HAP-1 (cell line): ENCODE measurements at places on chromosomes 6 and 20.

- DNase-seq, result no peak
These were observed 26.2 kb upstream of the TSHZ2 start for GRCh38 chr20:52945862-52946522.

GRCh38 chr20:50313827-50314677 lies 123.4 kb downstream of the CEBPB start:
- DNase-seq, result no peak

GRCh38 chr20:20480126-20480525 lies 112.2 kb downstream of the INSM1 start:
- no peak for DNase-seq

DNA sequence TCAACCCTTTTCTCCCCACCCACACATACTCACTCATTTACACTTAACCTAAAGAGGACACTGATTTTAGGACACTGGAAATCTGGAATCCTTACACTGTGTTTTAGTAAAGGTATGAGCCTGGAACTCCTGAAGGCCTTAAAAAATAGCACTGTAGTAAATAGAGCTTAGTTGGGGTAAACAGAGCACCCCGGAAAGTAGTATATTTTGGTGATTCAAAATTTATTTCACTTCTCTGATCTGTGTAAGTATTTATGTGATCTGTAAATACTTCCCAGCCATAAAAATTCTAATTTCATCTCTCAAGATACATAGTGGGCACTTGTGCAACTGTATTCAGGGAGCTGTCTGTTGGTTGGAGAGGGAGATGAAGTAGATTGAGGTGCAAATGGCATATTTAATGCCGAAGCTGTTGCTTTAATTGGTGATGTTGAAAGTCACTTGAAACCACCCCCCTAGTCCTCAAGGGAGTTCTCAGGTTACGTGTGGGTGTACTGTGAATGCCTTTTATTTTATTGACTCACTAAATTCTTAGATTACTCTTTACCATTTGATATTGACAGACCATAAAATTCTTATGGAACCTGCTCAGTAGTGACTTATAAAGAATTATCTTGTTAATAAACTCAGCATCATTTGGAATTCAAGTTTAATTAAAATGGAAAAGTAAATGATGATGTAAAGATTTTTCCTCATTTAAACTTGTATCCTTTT lies 154.9 kb downstream of the SOX4 start:
- DNase-seq, result peak; percentile 63

GRCh38 chr20:22559711-22560318 lies 24.6 kb downstream of the FOXA2 start:
- no peak for DNase-seq

DNA sequence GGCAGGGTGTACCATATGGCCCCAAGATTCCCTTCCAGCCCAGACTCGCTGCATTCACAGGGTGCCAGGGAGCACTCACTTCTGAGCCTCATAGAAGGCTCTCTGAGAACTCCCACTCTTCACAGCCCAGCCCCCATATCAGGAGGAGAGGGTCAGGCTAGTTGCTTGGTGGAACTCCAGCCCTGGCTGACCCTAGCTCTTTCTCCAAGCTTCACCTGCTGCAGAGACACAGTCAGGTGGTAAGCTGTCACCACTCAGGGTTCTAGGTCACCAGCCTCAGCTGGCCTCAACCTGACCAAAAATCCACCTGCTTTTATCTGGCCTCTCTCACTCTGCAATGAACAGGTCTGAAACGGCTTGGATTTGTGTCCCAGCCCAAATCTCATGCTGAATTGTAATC lies 162.7 kb upstream of the MLN start:
- DNase-seq, result no peak

DNA sequence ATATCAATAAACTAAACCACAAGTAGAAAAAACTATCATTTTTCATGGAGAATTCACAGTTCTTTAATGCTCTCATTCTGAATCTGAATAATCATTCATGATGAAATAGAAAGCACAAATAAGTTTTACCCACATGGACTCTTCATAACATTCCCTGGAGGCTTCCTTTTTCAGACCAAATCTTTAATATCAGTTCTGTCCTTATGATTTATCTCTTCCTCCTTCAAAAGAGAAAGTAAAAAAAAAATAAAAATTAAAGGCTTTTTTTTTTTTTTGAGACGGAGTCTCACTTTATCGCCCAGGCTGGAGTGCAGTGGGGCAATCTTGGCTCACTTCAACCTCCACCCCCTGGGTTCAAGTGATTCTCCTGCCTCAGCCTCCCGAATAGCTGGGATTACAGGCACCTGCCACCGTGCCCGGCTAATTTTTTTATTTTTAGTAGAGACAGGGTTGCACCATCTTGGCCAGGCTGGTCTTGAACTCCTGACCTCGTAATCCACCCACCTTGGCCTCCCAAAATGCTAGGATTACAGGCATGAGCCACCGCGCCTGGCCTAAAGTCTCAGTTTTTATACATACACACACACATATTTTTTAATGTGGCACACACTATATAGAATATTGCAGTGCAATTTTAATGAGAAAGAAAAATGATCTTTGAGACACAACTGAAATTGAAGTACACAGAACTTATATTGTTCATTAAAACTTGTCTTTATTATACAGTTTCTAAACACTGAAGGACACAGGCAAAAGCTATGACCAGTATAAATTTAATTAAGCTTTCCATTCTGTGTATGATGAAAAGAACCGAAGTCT lies 31.9 kb upstream of the ZNF217 start:
- DNase-seq, result no peak

- DNase-seq, result no peak
These were observed 58.8 kb upstream of the SLCO4A1 start for GRCh38 chr20:62583424-62583920.

- DNase-seq, result no peak
These were observed 158.2 kb downstream of the ZMYND8 start for GRCh38 chr20:47198254-47198671.

DNA sequence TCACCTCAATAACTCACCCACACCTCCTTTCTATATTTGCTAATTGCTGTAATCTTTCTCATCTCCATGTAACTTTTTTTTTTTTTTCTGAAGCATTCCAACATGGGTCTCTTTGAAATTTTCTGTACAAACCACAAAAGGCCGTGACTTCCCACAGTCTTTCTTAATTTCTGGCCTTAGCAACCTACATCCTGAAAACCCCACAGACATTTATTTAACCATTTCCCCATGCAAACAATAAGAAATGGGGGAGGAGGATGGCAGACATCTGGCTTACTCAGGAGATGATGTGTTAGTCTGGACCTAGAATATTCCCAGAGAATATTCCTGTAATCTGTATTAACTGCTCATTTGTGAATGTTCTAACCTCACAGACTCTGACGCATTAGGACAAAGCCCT lies 57.6 kb downstream of the MEP1A start:
- DNase-seq, result no peak

DNA sequence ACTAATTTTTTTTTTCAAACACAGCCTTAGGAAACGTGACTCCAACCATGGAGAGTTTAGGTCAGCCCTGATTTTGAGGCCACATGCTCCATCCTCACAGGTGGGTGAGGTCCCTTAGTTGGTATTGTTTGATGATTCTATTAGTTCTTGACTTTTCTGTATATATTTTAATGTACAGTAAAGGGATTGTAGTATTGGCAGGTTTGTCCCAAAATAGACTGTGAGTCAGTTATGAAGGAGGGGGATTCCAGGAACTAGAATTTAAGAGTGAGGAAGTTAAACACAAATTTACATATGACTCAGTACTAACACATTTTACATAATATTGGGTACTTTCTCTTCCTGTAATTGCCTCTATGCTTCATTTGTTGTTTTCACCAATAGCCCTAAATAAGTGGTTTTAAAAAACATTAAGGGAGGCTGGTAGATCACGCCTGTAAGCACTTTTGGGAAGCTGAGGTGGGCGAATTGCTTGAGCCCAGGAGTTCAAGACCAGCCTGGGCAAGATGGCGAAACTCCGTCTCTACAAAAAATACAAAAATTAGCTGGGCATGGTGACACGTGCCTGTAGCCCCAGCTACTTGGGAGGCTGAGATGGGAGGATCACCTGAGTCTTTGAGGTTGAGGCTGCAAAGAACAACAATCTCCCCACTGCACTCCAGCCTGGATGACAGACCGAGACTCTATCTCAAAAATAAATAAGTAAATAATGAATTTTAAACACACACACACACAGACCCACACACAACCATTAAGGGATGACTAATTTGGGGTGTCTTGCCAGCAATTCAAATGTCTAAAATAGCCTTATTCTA lies 81.8 kb downstream of the SGK1 start:
- DNase-seq, result no peak

GRCh38 chr20:47139934-47140535 lies 216.5 kb downstream of the ZMYND8 start:
- no peak for DNase-seq

DNA sequence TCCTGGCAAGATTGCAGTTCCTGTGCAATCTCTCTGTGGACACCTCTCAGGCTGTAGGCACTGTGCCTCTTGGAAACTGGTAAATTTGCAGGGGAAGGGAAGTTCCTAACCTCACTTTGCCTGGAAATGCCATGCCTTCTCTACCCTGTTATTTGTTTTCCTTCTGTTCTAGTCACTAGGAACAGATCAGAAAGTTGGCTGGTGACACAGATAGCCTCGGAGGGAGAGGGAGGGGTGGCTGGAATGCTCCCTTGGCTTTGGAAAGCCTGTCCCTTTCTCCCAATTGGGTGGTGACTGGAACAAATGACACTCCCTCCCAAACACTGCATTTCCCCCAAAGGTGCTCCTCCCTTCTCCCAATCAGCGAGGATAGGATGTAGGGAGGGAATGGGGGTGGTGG lies 131.5 kb upstream of the F13A1 start:
- DNase-seq, result no peak

DNA sequence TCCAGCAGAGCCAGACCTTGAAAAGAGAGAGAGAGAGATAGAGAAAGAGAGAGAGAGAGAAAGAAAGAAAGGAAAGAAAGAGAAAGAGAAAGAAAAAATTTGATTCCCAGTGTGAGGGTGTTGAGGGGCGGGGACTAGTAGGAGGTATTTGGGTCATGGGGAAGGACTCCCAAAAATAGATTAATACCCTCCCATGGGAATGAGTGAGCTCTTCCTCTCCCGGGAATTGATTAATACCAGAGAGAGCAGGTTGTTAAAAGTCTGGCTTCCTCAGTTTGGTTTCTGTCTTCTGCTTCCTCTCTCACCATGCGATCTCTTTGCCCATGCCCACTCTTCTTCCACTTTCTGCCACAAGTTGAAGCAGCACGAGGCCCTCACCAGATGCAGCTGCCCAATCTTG lies 28.8 kb upstream of the CFAP206 start:
- no peak for DNase-seq

GRCh38 chr20:48483334-48484066 lies 344.3 kb downstream of the PREX1 start:
- DNase-seq, result no peak

DNA sequence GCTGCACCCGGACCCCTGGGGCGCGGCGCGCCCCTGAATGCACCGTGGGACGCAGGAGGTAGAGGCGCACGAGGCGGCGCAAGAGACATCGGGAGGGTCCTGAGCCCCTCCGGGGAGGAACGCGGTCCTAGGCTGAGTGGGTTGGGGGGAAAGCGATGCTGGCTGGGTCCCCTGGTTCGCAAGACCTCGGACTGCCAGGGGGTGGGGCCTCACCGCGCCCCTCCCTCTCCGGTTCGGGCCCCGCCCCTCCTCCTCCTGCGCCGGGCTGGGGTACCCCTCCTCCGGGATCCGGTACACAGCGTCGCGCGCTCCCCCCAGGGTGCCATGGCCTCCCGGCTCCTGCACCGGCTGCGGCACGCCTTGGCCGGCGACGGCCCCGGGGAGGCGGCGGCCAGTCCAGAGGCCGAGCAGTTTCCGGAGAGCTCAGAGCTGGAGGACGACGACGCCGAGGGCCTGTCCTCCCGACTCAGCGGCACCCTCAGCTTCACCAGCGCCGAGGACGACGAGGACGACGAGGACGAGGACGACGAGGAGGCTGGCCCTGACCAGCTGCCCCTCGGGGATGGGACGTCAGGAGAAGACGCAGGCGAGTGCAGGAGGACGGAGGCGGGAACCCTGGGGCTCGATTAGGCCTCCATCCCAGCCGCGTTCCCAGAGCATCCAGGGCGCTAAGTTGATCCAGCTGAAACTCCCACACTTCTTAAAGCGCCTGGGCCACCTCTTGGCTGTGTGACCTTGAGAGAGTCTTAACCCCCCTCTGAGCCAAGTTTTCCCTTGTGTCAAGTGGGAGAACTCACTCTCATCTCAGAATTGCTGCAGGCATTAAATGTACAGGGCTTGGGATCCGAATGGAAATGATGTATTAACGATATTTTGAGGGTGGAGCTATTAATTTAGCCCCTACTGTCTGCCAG lies 541 bp downstream of the SNX21 start:
- peak; percentile 78 for DNase-seq

DNA sequence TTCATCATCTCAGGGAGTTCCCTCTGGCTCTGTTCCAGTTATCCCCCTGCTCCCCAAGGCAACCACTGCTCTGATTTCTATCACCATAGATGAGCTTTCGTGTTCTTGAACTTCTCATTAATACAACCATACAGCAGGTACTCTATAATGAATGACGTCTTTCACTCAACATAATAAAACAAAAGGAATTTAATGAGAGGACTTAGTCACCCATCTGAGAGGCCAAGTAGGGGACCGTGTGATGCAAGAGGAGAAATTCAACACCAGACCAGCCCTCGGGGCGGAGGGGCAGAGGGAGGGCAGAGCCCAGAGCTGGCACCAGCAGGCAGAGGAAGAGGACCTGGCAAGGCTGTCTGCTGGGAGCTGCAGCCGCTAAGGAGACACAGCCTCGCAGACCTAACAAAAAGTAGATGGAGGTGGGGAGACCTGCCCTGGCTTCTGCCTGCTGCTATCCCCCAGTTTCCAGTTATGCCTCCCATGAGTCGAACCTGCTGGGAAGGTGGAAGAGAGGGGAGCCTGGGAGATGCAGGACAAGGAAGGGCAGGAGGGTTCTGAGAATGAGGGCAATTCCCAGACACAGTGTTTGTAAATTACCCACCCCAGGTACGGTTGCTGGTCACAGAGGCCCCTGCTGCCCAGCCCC lies 13.8 kb downstream of the CCN5 start:
- peak; percentile 37 for DNase-seq

DNA sequence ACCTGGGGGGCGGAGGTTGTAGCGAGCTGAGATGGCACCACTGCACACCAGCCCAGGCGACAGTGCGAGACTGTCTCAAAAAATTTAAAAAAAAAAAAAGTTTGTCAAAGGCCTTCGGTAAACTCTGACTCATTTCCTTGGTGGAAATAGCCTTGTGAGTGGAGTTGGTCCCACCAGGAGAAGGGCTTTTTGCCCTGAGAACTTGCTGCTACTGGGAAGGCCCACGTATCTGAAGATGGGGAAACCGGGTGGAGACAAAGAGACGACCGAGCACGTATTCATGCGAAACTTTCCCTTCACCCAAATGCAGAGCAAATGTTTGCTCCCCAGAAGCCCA lies 51.7 kb downstream of the SLC22A23 start:
- no peak for DNase-seq

GRCh38 chr6:22653980-22654610 lies 84.7 kb downstream of the HDGFL1 start:
- no peak for DNase-seq

- DNase-seq, result no peak
These were observed 102.3 kb downstream of the ARHGAP18 start for GRCh38 chr6:129607581-129608186.

- no peak for DNase-seq
These were observed 702 bp downstream of the ETV7 start for GRCh38 chr6:36386495-36387439.
